NCI-H774 (cell line): ENCODE measurements at places on chromosomes 3 and 15.

DNA sequence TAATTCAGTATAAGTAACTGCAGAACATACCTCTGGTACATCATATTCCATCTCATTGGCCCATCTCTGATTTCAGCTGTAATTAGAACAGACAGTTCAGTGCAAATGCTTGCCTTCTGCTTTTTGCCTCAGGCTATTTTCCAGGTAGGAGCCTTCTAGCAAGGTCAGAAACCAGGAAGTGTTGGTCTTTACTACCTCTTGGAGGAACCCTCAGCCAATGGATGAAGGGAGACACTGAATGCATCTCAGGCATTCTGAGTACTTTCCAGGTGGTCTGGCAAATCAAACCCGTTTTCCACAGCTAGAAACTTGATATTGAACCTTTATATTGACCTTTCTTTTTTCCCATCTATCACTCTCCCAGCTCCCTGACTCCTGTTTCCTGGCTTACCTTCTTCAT lies 348.5 kb upstream of the SOX2 start:
- no peak for DNase-seq

DNA sequence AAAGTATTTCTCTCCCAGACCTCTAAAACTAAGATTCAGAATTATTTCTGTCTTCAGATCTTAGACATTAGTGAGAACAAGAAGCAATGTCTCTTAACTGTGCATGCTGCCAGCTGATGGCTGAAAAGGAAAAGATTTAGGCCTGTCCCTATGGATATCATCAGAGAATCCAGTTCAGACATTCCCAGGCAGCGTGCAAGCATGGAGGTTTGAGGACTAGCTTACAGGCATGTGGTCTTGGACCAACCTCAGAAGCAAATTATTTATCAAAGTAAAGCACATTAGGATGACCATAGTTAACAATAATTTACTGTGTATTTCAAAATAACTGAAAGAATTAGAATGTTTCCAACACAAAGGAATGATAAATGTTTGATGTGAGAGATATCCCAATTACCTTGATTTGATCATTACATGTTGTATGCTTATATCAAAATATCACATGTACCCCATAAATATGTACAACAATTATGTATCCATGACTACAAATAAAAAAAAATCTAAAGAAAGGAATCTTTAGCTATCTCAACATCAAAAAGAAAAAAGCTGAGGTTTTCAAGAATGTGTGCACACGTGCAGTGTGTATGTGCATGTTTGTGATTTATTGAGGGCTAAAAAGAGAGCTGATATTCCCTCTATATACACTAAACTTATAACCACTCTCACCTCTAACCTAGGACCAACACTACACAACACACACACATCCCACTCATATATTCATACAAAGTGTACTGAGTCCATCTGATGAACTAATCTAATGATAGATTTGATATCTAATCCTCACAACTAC lies 108.9 kb upstream of the THBS1 start:
- DNase-seq: no peak

- DNase-seq: no peak
Measured at GRCh38 chr3:47301456-47301855, 18.7 kb downstream of the KLHL18 start.

DNA sequence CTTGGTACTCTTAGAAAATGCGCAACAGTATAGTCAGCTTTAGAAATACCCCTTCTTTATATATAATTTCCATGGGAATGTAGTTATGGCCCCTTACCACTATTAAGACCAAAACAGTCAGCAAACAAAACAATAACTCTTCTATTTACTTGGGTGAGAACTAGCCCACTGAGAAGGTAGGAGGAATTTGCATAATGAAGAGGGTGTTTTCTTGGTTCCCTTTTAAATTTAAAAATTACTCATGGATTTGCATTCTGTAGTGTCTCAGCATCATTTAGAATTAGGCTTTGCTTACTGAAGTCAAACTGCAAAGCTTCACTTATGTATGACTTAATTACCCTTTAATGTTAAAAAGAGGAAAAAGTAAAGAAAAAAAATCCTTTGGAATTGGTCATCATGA lies 350.8 kb downstream of the PTPRG start:
- DNase-seq: no peak
